Mesothelial cell of epicardium (in vitro differentiated cells): ENCODE measurements at places on chromosomes 6 and 20.

GRCh38 chr20:35690265-35690664 is 8.9 kb downstream of the NFS1 start:
- no peak for DNase-seq
- no peaks in the 10 kb centered on the region for H3K4me1 ChIP-seq
- peaks cover 25% of the 10 kb centered on the region for H3K36me3 ChIP-seq
- H3K27me3 ChIP-seq = no peaks in the 10 kb centered on the region
- no peak overlapping the region for H3K4me3 ChIP-seq
- no peak overlapping the region for H3K27ac ChIP-seq

GRCh38 chr6:2432292-2432691 is 186.9 kb upstream of the GMDS start:
- H3K27me3 ChIP-seq = no peaks in the 10 kb centered on the region
- H3K4me1 ChIP-seq = peaks cover 22% of the 10 kb centered on the region
- no peak overlapping the region for H3K4me3 ChIP-seq
- H3K36me3 ChIP-seq = no peaks in the 10 kb centered on the region
- no peak for DNase-seq
- H3K27ac ChIP-seq = no peak overlapping the region

DNA sequence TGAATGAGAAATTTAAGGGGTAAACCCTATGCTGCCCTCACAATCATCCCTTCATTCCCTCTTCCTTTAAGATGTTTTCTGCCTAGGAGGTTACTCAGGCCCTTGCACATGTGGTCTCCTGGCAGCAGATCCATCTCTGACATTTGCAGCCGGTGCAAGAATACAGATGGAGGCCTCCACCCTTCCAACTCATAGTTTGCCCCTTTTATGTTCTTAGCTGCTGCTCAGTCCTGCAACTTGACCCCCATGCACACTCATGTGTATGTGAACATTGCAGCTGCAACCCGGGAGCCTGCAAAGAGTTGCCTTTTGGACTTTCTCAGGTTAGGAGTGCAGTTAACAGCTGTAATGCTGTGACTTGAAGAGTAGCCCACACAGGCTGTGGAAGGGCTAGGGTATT is 131.9 kb upstream of the SGK1 start:
- peaks cover 30% of the 10 kb centered on the region for H3K4me1 ChIP-seq
- H3K27ac ChIP-seq = no peak overlapping the region
- no peak for DNase-seq

DNA sequence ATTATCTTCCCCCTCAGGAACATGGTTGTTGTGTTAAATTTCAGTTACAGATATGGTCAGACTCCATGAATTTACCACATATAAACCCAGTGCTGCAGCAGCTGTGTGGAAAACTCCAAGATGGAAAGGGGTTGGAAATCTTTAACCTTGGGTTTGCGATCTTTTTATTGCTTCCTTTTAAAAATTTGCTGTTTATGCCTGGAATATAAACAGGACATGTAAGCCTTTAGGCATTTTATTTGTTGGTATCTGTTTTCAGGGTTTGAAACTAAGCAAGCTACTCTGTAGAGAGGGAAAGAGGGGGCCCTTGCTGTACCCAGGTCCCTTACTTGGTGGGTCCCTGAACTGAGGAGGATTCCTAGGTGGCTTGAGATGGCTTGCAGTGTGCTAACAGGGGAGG is 778 bp downstream of the PKIG start:
- no peaks in the 10 kb centered on the region for H3K27me3 ChIP-seq
- H3K36me3 ChIP-seq = peaks cover 5% of the 10 kb centered on the region

DNA sequence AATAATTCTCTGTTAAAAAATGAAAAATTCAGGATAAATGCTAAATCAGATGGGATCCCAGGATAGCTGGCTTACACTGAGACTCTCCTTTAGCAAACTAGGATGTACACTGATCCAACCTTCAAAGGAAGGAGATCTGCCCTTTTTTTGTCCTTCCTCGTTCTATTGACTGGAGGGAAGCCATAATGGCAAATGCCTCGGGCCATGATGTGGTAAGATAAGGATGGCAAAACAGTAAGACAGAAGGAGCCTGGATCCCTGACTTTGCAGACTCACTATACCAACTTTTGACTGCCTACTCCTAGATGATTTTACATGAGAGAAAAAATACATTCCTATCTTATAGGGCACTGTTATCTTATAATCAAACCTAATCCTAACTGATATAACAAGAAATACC is 156.9 kb upstream of the BEND3 start:
- no peak overlapping the region for H3K27ac ChIP-seq
- no peak overlapping the region for H3K4me3 ChIP-seq
- H3K4me1 ChIP-seq = no peaks in the 10 kb centered on the region

DNA sequence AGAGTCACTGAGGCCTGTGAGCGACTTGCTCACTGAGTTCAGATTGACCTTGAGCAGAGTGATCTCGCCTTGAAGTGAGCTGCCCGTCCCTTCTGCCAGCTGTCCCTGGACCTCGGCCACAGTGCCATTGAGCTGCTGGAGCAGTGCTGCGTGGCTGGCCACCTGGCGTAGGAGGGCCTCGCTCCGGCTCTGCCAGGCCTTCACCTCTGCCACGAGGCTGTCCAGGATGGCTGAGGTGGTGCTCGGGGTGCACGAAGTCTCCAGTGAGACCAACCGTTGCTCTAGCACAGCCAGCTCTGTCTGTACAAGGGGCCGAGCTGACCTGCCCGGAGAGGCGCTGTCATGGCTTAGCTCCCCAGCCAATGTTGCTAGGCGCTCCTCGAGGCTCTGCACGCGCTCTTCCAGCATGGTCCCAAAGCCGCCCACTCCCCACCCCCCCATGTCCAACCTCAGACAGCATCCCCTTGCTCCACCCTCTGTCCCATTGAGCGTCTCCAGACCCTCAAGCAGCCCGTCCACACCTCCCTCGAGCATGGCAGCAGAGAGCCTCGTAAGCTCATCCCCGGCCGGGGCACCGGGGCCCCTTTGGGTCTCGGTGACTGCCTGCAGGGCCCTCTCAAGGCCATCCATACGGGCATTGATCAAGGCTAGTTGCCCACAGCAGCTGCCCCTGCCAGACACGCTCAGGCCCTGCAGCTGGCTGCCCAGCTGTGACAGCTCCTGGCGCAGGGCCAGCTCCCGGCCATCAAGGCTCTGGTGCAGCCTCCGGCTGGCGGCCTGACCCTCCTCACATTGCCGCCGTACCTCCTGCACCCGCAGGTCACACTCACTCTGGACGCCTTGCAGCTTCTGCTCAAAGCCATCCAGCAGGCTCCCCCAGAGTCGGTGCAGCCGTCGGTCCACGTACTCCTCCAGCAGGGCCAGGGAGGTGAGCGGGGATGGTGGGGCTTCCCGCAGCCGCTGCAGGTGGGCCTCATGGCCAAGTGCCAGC is 4.6 kb downstream of the EMILIN3 start:
- H3K27ac ChIP-seq = no peak overlapping the region
- peaks cover 4% of the 10 kb centered on the region for H3K4me1 ChIP-seq
- no peaks in the 10 kb centered on the region for H3K36me3 ChIP-seq
- DNase-seq = no peak

- H3K27me3 ChIP-seq = no peaks in the 10 kb centered on the region
- H3K4me1 ChIP-seq = no peaks in the 10 kb centered on the region
- no peak overlapping the region for H3K4me3 ChIP-seq
- no peak overlapping the region for H3K27ac ChIP-seq
- no peak for DNase-seq
These were observed 71.7 kb downstream of the B4GALT5 start for GRCh38 chr20:49641683-49642656.
